ENCODE measurements at places on chromosomes 7 and 10.

DNA sequence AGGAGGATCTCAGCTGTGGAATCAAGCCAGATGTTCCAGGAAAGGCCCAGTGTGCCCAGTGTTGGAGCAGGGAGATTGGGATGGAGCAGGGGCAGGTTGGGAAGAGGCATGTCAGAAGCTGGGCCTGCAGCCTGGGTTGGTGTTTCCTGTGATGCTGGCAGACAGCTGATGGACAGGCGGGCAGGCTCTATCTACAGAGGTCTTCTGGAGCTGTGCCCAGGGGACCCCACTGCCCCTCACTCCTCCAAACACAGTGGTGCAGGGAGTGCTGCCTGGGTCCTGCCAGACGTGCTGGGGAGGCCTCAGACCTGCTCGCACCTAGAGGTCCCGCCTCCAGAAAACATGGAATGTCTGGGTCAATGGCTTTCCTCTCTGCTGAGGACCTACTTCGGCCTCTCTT is 182.9 kb upstream of the TCERG1L start:
- DNase-seq, result no peak

DNA sequence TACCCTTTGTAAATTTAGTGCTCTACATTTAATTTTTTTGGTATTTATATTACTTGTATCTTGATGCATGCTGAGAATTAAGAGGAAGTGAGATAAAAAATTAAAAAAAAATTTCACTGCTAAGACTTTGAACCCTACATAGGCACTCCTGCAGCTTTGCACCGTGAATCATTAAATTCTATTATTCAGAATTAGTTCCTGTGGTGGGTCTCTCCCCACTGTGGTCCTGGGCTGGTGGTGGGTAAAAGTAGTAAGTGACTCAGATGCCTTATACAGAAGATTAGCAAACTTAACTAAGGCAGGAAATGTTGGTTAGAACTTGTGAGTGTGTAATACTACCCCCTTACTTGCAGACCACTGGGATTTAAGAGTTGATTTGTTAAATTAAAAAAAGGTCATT is 72.6 kb downstream of the AP3M1 start:
- DNase-seq, result no peak

GRCh38 chr10:61363006-61363405 is 90.2 kb downstream of the TMEM26 start:
- DNase-seq, result no peak

GRCh38 chr10:78900715-78901430 is 167.9 kb upstream of the ZMIZ1 start:
- no peak for DNase-seq

- DNase-seq, result no peak
Observed at GRCh38 chr10:73182568-73182967, 14.6 kb downstream of the FAM149B1 start.

- DNase-seq, result no peak
Observed at GRCh38 chr7:133529861-133530260, 277.0 kb downstream of the EXOC4 start.

DNA sequence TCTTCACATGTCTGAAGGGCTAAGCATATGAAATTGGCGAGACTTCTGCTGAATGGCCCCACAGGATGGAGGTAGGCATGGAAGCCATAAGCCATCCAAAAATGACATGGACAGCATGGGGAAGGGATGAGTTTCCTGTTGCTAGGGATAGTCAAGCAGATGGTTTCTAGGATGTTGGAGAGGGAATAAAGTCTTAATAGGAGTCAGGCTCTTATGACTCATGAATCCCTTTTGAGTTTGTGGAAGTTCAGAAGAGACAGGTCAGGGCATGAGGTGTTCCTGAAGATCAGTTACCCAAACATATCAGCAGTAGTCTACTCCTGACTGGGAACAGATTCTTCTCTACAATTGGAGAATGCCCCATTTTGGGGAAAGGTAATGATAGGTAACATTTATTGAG is 243.9 kb downstream of the REEP3 start:
- no peak for DNase-seq

GRCh38 chr10:28492116-28492920 is 40.6 kb upstream of the WAC start:
- DNase-seq, result no peak

DNA sequence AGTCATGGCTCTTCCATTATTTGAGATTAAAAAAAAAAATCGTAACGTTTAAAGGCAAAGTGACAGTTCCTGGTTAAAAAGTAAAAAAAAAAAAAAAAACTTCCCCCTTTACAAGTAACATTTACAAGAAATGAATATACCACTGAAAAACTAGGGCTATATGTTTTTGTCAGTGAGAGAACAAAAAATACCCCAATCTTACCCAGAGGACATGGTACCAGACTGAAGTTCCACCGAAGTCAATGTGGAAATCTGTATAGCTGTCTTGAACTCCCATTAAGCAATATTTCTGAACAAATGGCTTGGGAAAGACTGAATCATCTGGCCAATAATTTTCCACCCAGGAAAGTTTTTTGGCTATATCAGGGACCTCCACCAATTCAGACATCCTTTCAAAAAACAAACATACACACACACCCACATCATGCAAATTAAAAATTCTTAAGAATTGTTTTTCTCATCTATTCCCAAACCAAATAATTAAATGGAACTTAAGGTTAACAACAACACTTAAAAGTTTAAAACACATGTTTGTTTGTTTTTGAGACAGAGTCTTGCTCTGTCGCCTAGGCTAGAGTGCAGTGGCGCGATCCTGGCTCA is 50.2 kb downstream of the KDM7A start:
- DNase-seq, result no peak

- no peak for DNase-seq
Observed at GRCh38 chr10:114629083-114629823, 28.8 kb downstream of the ABLIM1 start.

DNA sequence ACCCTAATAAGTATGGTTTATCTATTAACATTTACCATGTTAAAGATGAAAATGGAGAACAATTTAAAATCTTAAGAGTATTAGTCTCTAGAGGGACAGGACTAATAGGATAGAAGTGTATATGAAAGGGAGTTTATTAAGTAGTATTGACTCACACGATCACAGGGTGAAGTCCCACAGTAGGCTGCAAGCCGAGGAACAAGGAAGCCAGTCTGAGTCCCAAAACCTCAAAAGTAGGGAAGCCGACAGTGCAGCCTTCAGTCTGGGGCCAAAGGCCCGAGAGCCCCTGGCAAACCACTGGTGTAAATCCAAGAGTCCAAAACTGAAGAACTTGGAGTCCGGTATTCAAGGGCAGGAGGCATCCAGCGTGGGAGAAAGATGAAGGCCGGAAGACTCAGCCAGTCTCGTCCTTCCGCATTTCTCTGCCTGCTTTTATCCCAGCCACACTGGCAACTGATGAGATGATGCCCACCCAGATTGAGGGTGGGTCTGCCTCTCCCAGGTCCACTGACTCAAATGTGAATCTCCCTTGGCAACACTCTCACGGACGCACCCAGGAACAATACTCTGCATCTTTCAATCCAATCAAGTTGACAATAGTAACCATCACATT is 140.8 kb upstream of the FAM20C start:
- DNase-seq, result no peak

DNA sequence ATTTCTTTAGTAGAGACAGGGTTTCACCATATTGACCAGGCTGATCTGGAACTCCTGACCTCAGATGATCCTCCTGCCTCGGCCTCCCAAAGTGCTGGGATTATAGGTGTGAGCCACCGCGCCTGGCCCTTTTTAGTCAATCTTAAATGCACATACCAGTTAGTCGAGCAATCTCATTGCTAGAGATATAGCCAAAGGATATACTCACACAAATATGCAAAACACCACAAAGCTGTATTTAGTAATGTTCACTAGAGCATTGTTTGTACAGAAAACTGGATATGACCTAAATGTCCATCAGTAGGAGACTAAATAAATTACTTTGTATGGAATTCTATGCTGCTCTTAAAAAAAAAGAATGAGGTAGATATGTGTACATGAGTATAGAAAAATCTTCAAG is 24.5 kb upstream of the IL6 start:
- DNase-seq, result no peak

- no peak for DNase-seq
Observed at GRCh38 chr7:118731854-118732253, 507.4 kb downstream of the ANKRD7 start.

DNA sequence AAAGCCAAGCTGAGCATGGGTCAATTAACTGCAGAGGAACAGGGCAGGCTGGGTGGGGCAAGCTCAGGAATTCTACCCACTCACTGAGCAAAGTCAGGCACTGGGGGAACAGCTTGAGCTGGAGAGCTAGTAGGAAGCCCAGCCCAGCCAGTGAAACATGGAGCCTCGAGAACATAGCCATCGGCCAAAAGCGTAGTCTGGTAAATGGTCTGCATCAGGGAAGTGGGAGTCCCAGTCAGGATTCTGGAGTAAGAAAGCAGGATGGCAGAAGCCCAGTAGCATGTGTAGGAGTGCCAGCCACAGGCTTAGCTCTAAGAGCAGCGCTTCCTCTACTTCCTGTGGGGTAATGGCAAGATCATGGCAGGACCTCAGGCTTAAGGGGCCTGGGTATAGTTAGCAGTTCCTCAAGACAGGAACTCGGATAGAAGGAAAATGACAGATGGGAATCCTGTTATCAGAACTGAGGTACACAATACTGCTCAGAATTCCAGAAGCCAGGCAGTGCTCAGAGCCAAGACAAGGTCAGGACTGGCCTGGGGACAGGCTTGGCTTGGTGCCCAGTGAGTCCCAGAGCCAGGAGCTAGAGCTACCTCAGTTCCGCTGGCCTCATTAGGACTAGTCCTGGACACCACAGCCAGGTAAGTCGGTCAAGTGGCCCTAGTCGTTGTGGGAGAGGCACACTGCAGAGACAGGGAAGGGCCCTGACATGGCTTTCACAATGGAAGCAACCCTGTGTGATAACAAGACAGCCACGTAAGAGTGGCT is 65.4 kb upstream of the MXI1 start:
- DNase-seq, result no peak

GRCh38 chr10:58608351-58608750 is 95.7 kb downstream of the BICC1 start:
- no peak for DNase-seq

GRCh38 chr7:29216128-29216527 is 21.6 kb downstream of the CHN2 start:
- DNase-seq, result no peak

DNA sequence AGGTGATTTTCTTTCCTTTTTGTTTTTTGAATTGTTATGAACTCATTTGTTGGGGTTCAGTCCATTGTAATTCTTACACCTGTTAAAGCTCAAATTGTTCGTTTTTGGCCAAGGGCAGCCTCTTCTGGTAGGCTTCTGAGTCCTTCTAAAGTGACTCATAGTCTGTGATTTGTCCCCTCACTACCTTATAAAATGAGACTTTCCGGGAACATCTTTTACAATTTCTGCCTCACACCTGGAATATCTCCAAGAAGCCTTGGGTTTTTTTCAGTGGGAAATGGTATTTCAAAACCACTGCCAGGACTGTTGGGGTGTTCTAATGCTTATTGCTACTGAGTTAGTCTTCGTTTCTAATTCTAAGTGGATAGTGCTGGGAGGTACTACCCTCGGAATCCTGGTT is 56.7 kb downstream of the BMPR1A start:
- no peak for DNase-seq

DNA sequence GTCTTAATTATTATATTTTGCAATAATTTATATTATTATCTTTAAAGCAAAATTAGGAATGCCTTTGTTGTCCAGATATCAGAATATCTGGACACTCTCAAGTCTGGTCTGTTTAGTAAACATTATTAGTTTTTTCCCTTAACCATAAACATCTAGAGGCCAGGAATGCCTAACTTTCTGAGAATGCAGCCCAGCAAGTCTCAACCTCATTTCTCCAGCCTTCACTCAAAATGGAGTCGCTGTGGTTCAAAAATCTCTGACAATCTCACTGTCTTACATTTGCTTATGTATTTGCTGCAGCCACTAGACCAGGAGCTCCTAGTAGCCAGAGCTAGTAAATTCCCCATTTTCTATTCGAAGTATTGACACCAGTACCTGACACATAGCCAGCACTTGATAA is 49.7 kb upstream of the INHBA start:
- no peak for DNase-seq

DNA sequence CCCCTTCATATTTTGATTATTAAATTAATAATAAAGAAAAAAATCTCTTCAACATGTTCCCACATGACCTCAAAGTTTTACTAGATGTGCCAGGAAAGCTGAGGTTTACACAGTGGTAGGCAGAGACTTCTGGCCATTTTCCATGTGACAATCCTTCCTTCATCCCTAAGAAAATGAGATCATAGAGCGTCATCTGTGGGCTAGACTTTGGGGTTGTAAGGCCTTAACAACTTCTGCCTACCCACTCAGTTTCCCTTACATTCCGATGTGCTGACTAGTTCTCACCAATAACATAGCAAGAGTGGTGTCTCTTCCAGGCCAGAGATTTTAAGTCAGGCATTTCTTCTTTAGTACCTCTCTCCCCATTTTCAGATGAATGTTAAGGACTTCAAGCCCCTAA is 171.1 kb upstream of the PHF14 start:
- no peak for DNase-seq

DNA sequence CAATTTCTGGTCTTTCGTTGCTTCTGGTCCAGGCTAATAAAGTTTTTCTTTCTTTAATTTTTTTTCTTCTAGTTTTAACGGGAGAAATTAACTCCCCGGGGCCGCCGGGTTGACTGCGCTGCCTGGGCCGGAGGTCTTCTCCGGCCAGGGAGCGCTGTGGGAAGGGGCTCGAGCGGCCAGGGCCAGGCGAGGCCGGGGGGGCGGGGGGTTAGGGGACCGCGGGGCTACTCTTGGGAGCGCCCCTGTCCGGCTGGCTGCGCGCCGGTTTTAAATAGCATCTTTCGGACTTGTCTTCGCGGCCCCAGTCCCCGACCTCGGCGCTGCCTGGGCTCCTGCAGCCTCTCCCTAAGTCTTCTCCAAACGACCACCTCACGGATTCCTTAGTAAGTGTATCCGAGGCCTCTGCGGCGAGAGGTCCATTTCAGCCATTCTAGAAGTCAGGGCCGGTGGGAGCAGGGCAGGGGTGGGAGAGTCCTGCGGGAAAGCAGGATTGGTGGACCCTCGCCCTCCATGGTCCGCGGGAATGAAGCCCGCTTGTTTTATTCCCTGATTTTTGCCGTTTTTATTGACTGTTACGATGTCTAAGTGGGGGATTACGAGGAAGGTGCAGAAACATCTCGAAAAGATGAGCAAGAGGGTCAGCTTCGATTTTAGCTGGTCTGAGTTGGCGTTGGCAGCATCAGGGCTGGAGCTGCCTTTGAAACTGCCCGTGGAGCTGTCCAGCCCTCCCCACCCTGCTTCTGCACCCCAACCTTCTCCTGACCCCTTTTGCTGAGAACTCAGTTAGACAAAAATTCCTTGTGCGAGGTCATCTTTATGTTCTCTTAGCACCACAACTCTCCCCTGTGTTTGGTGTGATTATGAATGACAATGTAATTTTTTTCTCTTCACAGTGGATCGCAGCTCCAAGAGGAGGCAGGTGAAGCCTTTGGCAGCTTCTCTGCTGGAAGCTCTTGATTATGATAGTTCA is 555 bp downstream of the PHF14 start:
- peak; percentile 82 for DNase-seq

GRCh38 chr10:100826983-100827818 is 81.8 kb downstream of the PAX2 start:
- peak; percentile 82 for DNase-seq

All from retina (tissue), 1 donor.